NCI-H446 (cell line): ENCODE measurements at places on chromosomes 6 and 20.

GRCh38 chr6:56406276-56407269, 159.2 kb upstream of the COL21A1 start:
- no peak for DNase-seq

- DNase-seq, result no peak
Observed at GRCh38 chr20:14413835-14414234, 76.4 kb upstream of the FLRT3 start.

DNA sequence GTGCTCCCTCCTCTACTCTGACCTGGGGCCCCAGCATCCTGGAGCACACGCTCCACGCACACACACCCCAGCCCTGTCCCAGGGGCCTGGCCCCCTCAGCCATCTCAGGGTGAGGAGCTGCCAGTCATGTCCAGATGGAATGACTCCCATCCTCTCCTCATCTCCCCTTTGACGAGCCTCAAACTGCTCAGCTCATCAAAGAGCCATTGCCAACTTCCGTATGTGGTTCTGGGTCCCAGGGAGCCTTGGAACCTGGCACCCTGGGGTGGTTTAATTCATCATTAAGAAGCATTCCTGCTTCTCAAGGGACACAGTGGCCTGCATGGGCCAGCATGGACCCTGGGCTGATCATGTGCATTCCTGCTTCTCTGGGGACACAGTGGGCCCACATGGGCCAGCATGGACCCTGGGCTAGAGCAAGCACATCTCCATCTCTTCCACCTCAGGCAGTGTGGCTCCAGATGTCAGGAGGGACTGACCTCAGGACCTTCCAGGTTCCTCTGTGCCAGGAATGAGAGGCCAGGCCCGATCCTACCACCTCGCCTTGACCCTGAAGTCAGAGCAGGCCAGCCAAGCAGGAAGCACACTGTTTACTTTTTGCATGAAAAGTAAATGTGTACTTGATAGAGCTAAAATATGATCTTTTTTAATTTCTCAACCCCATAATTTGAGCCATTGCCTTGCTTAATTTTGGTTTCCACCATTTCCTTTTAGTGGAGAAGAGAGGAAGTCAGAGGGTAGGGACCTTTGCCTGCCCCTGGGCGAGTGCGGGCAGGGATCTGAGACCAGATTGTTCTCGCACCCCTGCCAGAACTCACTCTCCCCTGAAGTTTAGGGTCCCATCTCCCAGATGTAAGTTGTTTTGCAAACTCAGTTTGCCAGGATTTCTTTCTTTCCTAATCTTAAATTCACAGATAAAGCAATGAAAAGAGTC, 26.1 kb downstream of the SPATA2 start:
- no peak for DNase-seq

DNA sequence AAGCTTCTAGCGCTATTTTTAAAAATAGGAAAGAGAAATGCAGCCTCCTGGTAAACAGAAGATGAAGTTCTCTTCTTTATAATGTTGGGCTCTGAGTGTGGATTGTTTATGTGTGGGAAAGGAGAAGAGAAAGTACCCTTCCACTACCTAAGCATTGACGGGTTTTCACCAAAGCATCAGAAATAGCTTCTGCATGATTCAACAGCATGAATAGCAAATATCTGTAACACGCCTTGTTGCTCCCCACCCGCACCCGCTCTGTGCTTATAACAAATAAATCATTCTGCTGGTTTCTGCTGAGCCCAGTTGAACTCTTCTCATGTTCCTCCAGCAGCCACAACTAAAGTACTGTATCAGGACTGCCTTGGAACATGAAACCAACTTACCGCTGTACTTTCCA, 20.7 kb downstream of the TXLNB start:
- no peak for DNase-seq

DNA sequence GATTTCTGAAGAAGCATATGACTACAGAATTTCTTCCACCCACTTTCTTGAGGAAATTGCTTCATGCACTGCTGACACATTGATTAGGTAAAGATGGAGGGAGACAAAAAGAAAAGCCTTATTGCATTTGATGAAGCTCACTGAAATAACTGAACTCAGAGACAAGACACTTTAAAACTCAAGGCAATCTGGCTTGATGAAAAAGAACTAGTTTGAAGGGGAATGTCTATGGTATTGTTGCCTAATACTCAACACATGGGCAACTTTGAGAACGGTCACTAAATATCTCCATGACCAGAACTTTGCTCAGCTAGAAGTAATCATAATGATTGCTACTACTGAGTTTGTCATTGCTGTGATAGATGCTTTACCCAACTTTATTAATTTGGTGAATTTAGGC, 38.1 kb downstream of the HTR1B start:
- no peak for DNase-seq

GRCh38 chr6:127403636-127404035, 55.6 kb downstream of the KIAA0408 start:
- no peak for DNase-seq

DNA sequence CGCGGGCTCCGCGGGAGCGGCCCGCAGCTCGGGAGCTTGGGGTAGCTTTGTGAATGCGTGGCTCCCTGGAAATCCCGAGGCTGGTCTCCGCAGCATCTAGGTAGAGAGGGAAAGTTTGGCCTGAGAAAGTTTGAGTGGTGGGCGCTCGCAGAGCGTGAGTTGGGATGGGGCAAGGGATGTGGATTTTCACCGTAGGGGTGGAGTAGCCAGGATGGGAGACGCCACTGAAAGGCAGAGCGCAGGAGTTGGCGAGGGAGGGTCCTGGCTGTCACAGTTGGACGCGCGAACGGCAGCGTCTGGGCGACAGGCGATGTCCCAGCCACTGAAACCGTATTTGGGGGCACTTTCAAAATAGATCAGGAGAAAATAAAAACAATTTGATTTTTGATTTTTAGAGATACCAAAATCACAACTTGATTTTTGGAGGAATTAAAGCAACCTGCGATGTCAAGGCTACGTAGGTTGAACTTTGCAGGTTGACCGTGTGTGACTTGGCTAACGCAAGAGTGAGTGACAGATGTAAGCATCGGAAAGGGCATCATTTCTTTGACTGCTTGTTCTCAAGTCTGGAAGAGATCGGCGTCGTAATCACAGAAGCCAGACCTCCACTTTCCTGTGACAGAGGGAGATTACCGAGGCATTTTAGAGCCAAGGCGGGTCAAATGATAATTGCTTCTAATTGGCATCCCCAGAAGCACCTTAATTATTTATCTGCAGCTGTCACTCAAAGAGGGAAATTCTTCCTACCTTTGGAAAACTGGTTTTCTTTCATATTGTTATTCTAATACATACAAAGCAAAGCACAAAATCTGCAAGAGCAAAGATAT, 646 bp downstream of the HEY2 start:
- peak; percentile 26 for DNase-seq

DNA sequence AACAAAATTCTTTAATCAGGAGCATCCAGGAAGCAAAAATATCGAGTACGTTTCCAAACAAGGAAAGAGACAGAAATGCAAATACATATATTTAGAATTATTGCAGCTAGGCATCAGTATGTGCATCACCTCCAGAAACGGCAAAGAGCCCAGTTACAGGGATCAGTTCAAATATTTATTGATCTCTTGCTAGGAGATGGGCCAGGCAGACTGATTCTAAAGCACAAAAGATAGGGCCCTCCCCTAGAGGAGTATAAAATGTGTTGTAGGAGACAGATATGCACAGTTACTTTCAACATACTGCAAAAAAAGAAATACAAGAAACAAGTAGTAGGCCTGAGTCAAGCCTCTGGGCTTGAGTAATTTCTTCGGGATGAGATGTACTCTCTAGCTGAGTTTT, 80.7 kb upstream of the NHSL1 start:
- DNase-seq, result no peak

- DNase-seq, result no peak
Observed at GRCh38 chr6:126094411-126094810, 108.1 kb downstream of the TRMT11 start.

GRCh38 chr6:124964764-124965105, 2.5 kb downstream of the RNF217 start:
- no peak for DNase-seq

- no peak for DNase-seq
Observed at GRCh38 chr6:168345266-168345665, 25.7 kb upstream of the DACT2 start.

- no peak for DNase-seq
Observed at GRCh38 chr20:57094252-57094891, 172.1 kb downstream of the BMP7 start.

DNA sequence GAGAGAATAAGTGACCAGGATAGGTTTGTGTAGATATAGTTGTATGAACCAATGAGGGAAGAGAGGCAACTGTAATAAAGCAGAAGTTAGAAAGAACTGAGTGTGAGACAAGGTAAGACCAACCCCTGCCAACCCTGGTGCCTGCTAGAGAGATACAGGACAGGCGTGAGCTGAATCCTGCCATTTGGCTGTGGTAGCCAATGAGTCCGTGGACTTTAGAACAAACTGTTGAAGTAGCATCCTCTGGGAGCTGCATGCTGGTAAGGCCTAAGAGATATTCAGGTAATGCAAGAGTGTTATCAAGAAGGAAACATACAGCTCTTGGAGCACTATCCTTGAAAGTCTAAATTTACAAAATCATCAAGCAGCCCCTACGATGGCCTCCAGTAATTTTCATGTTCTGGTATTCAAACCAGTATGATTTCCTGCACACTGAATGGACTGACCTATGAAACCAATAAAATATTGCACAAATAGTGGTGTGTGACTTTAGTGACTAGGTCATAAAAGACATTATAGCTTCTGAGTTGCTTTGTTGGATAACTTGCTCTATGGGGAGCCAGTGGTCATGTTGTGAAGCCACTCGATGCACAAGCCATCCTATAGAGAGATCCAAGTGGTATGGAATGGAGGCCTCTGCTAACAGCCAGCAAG, 24.0 kb downstream of the BTBD3 start:
- DNase-seq, result no peak

- DNase-seq, result peak; percentile 12
Observed at GRCh38 chr6:108897371-108897770, 49.1 kb downstream of the ARMC2 start.

DNA sequence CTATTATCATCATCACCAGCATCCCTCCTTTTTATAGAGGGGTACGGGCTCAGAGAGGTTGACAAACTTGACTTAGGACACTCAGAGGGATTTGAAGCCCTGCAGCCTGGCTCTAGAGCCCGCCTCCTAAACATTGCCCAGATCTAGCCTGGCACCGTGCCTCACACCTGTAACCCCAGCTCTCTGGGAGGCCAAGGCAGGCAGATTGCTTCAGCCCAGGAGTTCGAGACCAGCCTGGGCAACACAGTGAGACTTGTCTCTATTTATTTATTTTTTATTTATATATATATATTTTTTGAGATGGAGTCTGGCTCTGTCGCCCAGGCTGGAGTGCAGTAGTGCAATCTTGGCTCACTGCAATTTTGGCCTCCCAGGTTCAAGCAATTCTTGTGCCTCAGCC, 6.3 kb upstream of the CSE1L start:
- no peak for DNase-seq
